Left lung (tissue), 14 donors: ENCODE measurements at places on chromosomes 7 and 10. TPM values are rescaled to one million over a fixed set of nuclear protein-coding genes. Genes with fewer than 3 reads are reported as not detected.

- H3K36me3 ChIP-seq = peaks cover 72% of the 10 kb centered on the region
- H3K4me3 ChIP-seq = no peak overlapping the region
- DNase-seq = no peak
Observed at GRCh38 chr7:100077205-100077604, 4.3 kb downstream of the ZNF3 start.

- H3K27me3 ChIP-seq = peaks cover 26% of the 10 kb centered on the region
- H3K27ac ChIP-seq = no peak overlapping the region
- H3K4me3 ChIP-seq = no peak overlapping the region
- H3K36me3 ChIP-seq = no peaks in the 10 kb centered on the region
- DNase-seq = no peak
Observed at GRCh38 chr7:3294432-3295100, 6.5 kb upstream of the SDK1 start.

DNA sequence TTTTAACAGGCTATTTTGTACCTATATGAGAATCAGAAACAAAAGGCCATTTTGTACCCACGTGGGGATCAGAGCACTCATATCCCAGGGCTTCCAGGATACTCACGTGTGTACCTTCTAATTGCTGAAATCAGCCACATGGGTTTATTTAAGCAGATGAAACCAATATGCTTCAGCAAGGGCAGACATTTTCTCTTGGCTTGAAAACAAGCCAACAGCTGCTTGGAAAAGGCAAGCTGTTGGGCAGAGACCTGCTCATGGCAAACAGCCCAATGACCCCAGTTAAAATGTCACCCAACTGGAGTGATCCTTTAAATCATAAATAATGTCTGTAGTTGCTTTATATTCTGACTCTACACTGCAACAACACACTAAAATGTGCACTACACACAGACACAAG, 26.5 kb upstream of the TOMM7 start:
- no peaks in the 10 kb centered on the region for H3K27me3 ChIP-seq
- H3K4me1 ChIP-seq = no peaks in the 10 kb centered on the region
- H3K27ac ChIP-seq = no peak overlapping the region

- H3K4me1 ChIP-seq = no peaks in the 10 kb centered on the region
- DNase-seq = no peak
- H3K4me3 ChIP-seq = no peak overlapping the region
- peaks cover 16% of the 10 kb centered on the region for H3K36me3 ChIP-seq
Observed at GRCh38 chr7:107594961-107595737, 15.1 kb downstream of the BCAP29 start.

Gene TWIST1
- 0.20 TPM for polyA plus RNA-seq

Gene ERVW-1
- polyA plus RNA-seq = 1.9 TPM
